ENCODE measurements at places on chromosomes 16 and 17.
A peak's percentile ranks its signal among the peaks of the same experiment; 100 is the strongest.

GRCh38 chr16:22318690-22319358 is 21.6 kb downstream of the POLR3E start:
- DNase-seq: peak; percentile 79

DNA sequence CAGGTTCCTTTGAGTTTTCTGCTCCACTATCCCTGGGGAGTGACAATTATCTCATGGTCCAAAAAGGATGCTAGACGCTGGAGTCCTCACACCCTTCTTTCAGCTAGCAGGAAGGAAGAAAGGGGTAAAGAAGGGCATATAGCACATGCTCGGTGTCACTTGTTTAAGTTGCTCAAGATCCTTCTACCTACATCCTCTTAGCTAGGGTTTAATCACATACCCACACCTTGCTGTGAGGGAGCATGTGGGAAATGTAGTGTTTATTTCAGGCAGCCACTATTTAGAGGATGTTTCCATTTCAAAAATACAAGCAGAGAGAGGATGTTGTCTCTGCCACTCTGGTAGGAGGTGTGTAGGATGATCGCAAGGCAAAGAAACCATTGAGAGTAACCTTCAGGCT is 4.5 kb downstream of the PRKCB start:
- no peak for DNase-seq

- no peak for DNase-seq
Observed at GRCh38 chr16:55045756-55046460, 115.2 kb downstream of the IRX5 start.

- DNase-seq: peak; percentile 96
Observed at GRCh38 chr17:40072040-40072734, 9.4 kb downstream of the THRA start.

- DNase-seq: no peak
Observed at GRCh38 chr17:63542942-63543821, 7.1 kb upstream of the DCAF7 start.

DNA sequence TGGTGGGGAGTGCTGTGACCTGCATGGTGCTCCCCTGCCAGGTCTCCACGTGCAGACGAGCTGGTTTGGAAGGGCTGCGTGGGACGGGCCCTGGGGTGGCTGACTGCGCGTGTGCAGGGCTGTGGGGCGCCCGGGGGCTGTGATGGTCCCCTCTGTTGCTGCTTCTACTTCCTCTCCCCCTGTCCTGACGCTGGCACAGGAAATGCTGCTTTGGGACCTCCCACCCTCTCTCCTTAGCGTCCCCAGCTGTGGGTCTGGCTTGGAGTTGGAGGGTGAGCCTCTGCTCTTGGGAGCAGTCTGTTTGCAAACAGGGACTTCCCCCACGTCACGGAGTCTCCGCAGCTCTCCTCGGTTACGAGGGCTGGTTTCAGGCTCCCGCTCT is 35.2 kb downstream of the TSC2 start:
- DNase-seq: no peak

- no peak for DNase-seq
Observed at GRCh38 chr17:76700617-76701470, 9.9 kb downstream of the MXRA7 start.

GRCh38 chr16:79329166-79329521 is 271.4 kb downstream of the MAF start:
- DNase-seq: no peak

DNA sequence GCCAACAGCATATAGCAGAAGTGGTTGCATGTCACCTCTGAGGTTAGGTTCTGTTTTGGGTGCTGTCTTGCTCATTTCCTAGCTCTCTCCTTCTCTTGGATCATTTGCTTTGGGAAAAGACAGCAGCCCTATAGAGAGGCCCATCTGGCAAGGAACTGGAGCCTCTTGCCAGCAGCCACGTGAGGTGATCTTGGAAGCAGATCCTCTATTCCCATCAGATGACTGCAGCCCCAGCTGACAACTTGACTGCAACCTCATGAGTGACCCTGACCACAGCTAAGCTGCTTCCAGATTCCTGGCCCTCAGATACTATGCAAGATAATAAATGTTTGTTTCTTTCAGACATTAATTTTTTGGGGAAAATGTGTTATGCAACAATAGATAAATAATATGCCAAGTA is 213.3 kb upstream of the HS3ST4 start:
- no peak for DNase-seq

- DNase-seq: peak; percentile 62
Observed at GRCh38 chr16:678858-679813, 1.1 kb upstream of the STUB1 start.

DNA sequence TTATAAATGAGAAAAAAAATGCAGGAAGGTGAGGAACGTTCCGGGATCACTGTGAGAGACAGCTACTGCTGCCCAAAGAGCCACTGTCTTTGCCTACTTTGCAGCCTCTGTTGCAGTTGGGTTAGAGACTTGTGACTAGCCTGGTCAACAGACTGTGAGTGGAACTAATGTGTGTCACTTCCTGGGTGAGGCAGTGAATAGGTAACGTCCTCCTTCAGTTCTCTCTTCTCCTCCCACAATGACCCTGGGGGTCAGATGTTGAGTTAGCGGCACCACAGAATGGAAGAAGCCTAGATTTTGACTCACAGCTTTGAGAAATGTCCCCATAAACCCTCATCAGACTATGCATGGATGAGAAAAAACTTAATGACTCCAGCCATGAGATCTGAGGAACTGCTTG is 5.2 kb downstream of the C16orf46 start:
- DNase-seq: no peak

DNA sequence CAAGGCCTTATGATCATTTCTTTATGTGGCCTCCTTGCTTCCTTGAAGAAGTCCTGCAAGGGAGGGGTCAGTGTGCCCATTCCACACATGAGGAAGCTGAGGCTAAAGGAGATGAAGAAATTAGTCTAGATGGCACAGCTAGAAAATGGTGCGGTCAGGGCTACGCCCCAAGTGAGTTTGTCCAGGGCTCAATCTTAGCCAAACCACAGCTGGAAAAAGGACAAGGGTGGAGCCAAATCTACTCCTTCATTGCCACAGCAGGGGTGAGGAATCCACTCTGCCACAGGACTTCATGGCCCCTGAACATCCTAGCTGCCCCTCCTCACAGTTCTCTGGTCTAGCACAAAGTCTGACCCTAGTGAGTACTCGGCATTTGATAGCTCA is 16.2 kb downstream of the BEAN1 start:
- no peak for DNase-seq

DNA sequence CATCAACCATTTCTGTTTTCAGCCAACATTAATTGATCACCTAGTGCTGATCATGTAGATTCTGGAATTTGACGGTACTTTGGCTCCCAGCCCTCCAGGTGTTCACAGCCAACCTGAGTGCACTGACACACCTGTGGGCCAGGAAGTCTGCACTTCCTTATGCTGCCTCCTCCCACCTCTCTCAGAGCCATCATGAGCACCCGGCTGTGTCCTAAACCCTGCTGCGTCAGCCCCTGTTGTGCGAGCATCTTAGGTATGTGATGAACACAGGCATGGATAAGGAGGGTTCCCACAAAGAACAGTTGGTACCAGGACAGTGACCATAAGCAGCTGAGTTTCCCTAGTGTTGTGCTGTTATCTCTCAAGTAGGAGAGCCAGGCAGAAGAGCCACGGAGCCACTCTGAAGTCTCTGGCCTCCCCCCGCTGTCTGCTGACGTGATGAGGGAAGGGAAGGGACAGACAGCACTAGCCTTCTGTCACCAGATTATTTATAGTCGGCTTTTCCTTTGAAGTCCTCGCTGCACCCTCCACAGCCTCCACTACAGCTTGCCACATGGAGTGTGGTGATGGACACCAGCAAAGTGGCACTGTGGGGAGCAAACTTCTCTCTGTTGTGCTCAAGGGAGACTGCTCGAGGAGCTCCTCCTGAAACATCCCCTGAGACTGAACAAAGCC is 162.8 kb upstream of the ANKFN1 start:
- DNase-seq: no peak

GRCh38 chr17:2081564-2081963 is 26.7 kb downstream of the HIC1 start:
- DNase-seq: no peak

DNA sequence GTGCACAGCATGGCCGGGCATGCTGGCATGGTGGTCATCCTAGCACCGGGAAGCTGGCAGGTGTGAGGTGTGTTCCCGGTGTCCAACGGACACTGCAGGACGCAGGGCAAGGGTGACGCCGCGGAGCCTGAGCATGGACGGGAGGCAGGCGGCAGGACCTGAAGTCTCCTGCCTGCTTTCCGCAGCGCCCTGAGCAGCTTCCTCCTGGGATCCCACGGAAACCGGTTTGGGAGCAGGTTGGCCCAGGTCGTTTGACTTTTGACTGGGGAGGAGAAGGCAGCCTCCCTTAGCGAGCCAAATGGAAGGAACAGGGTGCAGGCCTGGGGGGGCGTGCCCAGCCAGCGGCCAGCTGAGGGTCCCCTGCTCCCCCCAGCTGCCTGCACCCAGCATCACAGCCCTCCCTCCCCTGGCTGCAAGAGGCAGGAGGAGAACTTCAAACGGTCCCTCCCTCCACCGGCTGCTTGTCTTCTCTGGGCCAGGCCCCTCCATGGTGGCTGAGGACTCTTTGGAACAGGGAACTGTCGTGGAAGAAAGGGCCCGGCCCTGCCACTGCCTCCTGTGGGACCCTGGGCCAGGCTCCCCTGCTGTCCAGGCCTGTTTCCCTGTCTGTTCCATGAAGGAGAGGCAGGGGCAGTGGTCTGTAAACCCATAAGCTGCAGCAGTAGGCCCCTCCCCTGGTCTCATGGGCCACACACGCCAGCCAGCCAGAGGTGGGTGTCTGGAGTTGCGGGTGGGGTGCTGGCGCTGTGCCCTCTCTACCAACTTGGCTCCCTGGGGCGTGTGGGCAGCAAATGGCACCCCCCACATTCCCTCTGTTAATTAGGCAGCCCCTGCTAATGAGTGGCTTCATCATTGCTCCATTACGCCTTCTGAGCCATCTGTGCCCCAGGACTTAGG is 7.8 kb upstream of the ADGRG1 start:
- DNase-seq: peak; percentile 89

GRCh38 chr17:76573096-76573495 is 12.6 kb downstream of the ST6GALNAC2 start:
- no peak for DNase-seq

- no peak for DNase-seq
Observed at GRCh38 chr17:80786470-80786869, 205.2 kb upstream of the CHMP6 start.

- DNase-seq: no peak
Observed at GRCh38 chr17:65914784-65915342, 277.1 kb downstream of the CEP112 start.

Measured in lower leg skin (tissue), 4 donors.